ENCODE measurements at places on chromosomes 5 and 9. TPM values are rescaled to one million over a fixed set of nuclear protein-coding genes. Genes with fewer than 3 reads are reported as not detected.

- no peak for DNase-seq
These were observed 502.7 kb downstream of the TLE4 start for GRCh38 chr9:80074439-80074838.

DNA sequence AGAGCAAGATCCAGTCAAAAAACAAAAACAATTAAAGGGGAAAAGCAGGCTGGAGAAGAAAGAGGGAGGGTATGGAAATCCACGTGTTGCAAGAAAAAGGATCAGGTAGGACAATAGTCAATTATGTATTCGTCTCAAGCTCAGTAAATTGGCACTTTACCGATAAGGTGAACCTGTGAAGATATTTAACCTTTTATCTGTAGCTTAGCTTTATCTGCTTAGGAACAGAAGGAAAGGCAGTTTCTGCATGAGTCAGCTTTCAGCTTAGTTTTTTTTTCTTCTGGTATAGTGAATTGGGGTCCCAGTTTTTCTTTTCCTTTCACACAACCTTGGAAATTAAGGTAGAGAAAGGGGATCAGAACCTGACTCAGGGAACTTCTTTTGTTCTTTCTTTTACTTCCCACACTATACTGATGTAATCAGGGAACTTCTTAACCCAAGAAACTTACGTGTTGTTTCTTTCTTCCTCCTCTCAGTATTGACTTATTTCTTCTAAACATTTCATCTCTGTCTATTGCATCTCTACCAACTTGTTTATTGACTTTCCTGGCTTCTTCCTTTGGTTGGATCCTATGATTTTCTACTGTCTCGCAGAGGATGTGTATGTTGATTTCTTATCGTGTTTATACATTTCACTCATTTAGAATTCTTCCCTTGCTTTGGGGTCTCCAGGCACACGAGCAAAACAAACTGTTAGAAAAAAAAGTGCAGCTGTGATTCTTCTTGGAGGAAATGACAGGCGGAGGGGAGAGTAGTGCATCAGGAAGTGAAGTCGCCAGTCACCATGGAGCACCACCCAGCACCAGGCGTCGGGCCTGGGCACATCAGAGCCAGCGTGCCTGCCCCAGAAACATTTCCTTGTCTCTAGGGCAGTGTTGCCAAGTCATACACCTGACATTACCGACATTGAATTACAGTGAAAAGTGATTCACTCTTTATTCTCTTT lies 123.0 kb upstream of the LHFPL2 start:
- DNase-seq: peak; percentile 7

GRCh38 chr9:100098887-100099721 lies at the start of the genes ERP44 and INVS:
Gene ERP44 (minus strand): TSS chr9:100099000. CDS start chr9:100098840, 160 bp downstream.
Gene INVS (plus strand): TSS chr9:100099243. CDS start chr9:100104522, 5,279 bp downstream.
- DNase-seq: peak; percentile 99

DNA sequence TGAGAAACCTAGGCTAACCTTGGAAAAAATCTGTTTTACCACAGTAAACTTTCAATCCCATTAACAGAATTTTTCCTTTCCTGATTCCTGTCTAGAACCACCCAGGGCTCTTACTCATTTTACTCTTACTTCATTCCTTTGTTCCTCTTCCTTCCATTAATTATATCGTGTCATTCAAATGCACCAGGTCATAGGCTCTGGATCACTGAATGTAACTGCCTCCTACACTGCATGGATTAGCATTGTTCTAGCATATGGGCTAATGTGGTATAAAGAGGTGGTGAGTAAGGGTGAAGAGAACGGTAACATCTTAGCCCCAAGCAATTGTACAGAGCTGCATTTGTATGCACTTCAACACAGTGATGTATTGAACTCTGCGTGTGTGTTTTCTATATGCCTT lies 49.5 kb upstream of the SPINK5 start:
- DNase-seq: peak; percentile 2

The SLIT3 gene
- total RNA-seq: 0.08 TPM

- DNase-seq: no peak
These were observed 126.0 kb upstream of the FAM120A start for GRCh38 chr9:93325307-93326035.

The GFI1B gene
- not detected for total RNA-seq

GRCh38 chr5:100827481-100827889 lies 75.6 kb downstream of the ST8SIA4 start:
- peak; percentile 72 for DNase-seq

- DNase-seq: peak; percentile 98
These were observed 8.3 kb upstream of the TGFBI start for GRCh38 chr5:136020383-136021015.

DNA sequence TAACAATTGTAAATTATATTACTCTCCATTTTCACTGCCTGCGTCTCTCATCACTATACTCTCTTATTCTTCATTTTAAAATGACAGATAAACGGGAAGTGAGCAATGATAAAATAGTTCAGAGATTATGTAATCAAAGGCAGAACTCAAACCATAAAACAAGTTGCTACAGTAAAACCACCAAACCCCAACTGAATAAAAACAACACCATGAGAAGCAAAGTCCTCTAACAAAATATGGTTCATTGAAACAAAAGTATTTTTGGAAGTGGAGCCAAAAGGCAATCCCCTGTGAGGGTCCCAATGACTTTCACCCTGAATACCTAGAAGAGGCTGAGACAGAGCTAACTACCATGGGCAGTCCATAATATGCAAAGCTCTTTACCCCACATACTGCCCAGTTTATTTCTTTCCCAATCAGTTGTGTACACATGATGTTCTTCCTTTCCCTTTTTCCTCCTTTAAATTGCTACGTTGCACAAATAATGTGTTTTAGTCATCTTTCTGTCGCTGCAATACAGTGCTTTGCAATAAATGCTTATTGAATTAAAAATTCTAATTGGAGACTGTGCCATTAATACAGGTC lies 64.0 kb upstream of the PTGER4 start:
- DNase-seq: peak; percentile 26

The FAM221B gene
- total RNA-seq: not detected

The DRD1 gene
- not detected for total RNA-seq

GRCh38 chr5:1100664-1101574 lies 10.9 kb downstream of the SLC12A7 start:
- no peak for DNase-seq

DNA sequence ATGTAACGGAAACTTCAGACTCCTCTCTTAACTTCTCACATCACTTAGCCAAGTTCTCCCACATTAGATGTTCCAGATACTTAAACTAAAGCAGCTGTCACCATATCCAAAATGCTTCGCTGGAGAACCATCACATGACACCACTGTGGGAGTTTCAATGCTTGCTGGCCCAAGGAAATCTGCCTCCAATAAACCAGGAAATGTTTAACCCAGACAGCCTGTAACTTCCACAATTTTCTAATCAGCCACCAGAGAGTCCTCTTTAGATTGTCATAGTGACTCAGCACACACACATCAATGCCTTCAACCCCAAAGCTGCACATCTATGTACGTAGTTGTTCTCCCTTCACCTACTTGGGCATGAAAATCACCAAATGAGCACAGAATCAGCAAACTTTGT lies 118.7 kb downstream of the LPAR1 start:
- peak; percentile 46 for DNase-seq

The PAIP1 gene
- total RNA-seq: 116 TPM

The FOCAD gene
- 39.6 TPM for total RNA-seq

The ACO1 gene
- total RNA-seq: 57.6 TPM

The ERMP1 gene
- total RNA-seq: 11.4 TPM

The ARHGEF37 gene
- 0.02 TPM for total RNA-seq

GRCh38 chr9:77975036-77975435 lies 56.6 kb downstream of the GNAQ start:
- no peak for DNase-seq

DNA sequence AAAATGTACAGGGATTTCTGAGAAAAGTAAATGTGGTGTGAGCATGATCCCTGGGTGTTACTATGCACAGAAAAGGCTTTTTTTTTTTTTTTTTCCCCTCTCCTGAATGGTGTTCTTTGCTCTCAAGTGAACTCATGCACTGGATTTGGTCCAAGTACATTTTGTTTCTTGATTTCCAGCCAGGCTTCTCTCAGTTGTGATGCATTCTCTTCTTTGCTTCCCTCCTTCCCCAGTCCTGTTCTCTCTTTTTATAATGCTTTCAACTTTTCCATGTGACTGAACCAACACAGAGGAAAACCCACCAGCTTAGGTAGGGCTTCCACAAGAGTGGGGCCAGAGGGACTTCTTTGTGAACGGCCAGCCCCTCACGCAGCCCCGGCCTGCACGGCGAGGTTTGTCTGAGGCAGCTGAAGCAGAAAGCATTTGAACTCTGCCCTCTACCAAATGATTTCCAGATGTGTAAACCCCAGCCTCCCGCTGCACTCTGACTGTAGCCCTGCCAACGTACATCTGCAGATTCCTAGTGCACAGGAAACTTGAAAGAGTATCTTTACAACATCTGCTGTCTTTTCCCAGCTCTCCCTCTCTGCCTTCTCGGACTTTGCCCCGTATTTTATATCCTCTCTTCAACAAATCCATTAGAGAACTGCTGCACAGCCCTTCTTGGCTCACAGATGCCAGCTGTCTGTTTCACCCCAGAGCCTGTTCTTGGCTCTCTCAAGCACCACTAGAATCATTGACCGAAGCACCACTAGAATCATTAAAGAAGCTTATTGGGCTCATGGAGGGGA lies 71.8 kb upstream of the CD180 start:
- DNase-seq: peak; percentile 74

DNA sequence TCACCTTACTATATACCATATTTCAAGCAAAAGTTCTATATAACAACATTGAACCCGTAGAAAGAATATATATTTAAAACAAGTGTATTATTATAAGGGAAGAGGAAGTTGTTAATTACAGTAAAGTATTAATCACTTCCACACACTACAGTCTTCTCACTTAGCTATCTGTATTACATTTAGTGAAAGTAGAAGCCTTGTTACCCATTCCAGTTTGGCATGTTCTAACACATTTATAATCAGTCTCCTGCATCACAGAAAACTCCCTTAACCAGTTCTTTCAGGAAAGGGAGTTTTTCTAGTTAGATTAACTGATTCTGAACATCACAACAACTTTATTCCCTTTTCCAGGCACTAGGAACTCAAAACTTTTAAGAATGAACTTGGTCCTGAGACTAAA lies 6.9 kb downstream of the RAB14 start:
- DNase-seq: no peak

- DNase-seq: no peak
These were observed 175.5 kb downstream of the MUSK start for GRCh38 chr9:110844121-110844520.

DNA sequence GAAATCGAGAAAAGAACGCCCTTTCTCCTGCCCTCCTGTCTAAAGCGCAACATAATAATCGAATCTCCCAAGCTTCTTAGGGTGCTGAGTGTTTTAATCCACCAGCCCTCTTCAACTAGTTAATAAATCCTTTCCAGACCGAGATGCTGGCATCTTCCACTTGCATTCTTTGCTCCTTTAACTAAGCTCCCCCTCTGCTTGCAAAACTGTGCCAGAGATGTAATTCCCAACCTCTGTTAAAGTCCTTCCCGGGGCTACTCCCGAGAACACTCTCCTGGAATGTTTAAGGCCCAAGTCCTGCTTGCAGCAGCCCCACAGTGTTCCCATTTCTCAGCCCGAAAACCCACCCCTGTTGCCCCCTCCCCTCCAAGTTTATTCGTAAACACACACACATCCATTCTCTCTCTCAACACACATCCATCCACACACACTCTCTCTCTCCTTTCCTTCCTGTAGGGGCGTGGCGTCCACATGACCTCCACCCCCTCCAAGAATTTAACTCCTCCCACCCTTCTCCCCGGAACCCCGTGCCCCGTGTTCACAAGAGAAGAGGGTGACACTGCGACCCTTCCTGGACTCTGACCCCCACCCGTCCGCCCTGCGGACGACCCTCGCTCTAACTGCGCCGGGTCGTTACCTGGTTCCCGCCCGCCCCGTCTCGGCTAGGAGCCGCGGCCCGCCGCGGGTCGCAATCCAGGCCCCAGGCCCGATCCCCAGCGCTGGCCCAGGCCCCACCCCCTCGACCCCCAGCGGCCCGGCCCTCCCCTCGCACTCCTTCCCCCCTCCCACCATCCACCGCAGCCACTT lies 7.0 kb upstream of the MGAT1 start:
- peak; percentile 89 for DNase-seq

GRCh38 chr5:74392711-74393351 lies 247.7 kb downstream of the ENC1 start:
- no peak for DNase-seq

The HRCT1 gene
- total RNA-seq: 3.2 TPM

The SPZ1 gene
- not detected for total RNA-seq

The HCN1 gene
- total RNA-seq: not detected

DNA sequence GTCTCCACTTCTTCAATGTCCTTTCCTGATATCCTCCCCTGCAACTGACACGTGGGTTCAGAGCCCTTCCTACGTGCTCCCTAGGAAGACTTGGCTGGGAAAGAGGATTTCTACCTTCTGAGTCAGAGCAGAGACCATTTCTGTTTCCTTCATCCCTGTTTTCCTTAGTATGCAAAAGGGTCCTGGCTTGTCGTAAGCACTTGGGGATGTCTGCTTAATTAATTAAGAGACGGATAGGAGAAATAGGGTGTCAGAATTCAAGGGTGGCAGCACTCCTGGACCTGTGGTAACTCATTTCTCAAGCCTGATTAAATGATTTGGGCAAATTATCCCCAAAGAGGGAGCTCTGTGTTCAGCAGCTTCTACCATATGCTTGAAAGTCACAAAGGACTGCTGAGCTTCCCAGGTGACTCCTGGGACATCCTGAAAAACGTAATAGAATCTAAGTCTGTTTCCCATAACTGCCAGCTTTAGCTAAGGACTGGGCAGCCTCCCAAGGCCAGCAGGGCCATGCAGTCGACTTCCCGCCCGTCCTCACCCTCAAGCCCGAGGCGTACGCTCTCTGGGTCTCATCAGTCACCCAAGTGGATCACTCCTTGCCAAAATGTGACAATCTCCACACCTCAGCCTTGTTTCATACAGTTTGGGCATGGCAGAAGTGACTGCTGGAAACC lies 20.5 kb downstream of the ABCA1 start:
- DNase-seq: peak; percentile 83

The FRMD3 gene
- total RNA-seq: 6.6 TPM

DNA sequence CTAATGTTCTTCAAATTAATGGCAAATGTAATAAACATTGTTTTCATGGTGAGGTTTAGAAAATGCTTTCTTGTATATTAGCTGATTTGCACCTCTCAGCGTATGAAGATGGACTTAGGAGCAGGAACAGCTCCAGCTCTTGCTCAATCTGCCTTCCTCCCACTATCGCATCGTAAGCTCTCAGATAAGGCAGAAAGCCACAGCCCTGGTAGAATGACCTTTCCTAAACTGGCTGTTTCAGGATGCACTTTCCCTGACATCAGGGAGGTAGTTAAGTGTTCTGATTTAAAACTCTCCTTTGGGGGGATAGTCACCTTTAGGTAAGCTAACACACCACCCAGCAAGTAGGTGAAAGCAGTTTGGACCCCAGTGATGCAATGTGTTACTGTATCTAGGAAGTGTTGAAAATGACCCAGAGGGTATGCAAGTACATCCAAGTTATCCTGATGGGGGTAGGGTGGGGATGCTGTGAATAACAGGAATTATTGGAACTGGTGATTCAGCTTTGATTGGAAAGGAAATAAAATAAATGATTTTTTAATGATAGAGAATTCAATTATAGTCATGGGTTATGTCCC lies 72.3 kb downstream of the LMNB1 start:
- DNase-seq: no peak

GRCh38 chr5:173196133-173196952 lies 38.7 kb downstream of the NKX2-5 start:
- no peak for DNase-seq

Measured in HT1080 (cell line).